Effector memory CD4-positive, alpha-beta T cell (primary cell): ENCODE measurements at places on chromosomes 13 and 19.

DNA sequence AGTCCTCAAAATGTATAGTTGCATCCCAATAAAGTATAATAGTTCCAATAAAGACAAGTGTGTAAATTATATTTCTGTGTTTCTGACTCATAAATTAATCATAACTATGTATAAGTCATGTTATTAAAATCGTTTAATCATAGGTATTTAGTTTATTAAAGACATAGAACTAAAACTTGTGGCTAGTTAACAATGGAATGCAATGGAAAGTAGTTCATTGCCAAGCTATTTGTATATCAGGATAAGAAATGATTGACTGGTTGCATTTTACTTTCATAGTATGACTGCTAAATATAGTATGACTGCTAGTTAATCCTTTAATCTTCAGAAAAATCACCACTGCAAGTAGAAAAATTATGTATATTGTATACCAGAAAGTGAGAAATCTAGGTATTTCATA lies 16.9 kb downstream of the COG3 start:
- no peak for DNase-seq

- no peak for DNase-seq
Measured at GRCh38 chr13:112444416-112445399, 68.6 kb downstream of the SPACA7 start.

DNA sequence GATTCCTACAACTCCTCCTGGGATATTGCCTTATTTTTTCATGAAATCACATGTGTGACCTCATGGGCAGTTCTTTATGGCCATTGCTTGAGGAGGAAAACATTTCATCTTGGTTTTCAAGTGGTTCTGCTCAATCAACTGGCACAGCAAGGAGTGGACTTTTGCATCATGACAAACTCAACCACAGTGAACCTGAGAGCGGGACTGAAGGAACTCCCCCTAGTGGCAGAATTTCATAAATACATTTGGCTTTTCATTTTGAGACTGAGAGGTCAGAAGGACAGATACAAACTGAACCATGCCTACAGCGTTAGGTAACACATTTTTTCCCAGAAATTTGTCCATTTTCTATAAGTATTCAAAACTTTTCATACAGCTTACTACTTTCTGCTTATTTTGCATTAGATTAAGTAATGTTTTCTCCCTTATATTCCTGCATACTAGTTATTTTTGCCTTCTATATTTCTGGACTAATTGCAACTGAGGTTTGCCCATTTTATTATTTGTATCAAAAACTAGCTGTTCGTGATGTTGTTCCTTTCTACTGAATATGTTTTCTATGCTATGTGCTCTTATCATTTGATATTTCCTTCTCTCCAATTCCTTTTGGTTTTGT lies 13.4 kb upstream of the SIGLEC12 start:
- no peak for DNase-seq

DNA sequence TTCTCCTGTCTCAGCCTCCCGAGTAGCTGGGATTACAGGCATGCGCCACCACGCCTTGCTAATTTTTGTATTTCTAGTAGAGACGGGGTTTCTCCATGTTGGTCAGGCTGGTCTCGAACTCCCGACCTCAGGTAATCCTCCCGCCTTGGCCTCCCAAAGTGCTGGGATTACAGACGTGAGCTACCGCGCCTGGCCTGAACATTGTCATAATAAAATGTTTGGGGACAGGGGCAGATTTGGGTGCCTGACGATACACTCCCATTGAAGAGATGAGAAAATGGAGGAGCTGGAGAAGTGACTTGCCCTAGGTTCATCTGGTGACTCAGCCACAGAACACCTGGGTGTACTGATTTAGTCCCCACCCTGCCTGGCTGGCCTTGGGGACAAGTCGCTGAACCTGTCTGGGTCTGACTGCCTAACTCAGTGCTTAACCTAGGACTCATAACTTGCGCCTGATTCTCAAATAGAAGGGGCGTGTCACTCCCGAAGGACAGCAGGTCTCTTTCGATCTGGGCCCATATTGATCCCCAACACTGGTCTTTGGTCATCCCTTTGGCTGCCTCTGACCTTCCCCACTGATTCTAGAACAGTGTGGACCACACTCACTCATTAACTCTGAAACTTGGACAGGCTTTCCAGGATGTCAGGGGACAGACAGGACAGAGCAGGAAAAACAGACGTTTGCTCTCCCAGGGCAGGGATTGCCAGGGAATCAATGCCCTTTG lies 7.6 kb upstream of the BICRA start:
- no peak for DNase-seq

- no peak for DNase-seq
Measured at GRCh38 chr19:11024259-11024658, 63.4 kb downstream of the SMARCA4 start.

- DNase-seq: no peak
Measured at GRCh38 chr13:38872693-38873092, 117.9 kb downstream of the STOML3 start.

DNA sequence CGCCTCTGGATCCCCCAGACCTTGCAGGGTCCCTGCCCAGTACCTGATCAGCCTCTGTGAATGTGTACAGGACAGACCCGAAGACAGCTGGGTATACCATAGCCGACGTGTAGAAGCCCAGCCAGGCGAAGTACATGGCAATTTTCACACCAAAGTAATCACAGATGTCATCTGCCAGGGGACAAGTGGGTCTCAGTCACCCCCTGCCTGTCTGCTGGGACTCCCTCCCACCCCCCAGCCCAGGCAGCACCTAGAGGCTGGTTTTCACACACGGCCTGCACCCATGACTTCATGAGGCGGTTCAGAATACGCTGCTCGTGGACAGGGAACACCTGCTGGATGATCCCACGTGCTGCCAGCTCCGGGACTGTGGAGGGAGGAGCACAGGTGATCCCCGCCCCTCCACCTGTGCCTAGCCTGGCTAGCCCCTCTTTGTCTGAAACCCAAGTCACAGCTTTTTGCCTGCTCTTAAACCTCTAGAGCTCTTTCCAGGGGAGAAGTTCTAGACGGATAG lies 3.6 kb downstream of the ANO8 start:
- DNase-seq: no peak

DNA sequence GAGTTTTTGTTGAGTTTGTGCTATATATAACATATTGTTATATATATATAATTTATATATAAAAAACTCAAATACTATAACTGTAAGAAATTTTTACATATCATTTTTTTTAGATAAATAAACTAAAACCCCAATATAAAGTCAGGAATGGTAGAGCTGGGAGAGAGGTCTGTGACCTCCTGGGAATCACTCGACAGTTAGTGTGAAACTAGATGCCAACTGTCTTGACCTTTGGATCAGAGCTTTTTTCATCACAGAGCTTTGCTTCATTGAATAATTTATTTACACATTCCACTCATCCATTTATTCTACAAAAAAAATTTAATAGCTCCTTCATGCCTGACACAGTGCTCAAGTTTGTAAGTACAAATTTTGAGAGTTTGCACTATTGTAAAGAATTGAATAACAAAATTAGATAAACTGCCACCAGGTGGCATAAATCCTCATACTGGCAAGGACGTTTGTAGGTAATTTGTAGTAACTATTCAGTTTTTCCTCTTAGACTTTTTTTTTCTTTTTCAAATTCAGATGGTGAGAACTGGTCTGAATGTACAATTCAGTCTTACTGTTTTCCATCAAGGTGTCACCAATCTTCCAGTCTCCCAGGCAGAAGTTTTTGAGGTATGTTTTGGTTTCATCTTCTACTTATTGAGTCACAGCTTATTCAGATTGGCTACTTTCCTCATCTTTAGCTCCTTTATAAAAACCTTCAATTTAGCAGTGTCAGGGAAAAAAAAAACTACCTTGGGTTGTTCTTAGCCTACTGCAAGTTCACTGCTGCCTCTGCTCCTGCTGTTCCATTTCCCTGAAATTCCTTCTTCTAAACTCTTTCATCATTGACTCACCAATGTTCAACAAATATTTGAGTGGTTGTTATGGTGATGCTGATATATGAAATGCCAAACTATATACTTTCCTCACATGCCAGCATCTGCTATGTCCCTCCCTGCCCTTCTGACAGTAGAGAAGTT lies 28.7 kb downstream of the LACC1 start:
- no peak for DNase-seq

- DNase-seq: no peak
Measured at GRCh38 chr13:24875566-24875965, 111.6 kb downstream of the RNF17 start.

DNA sequence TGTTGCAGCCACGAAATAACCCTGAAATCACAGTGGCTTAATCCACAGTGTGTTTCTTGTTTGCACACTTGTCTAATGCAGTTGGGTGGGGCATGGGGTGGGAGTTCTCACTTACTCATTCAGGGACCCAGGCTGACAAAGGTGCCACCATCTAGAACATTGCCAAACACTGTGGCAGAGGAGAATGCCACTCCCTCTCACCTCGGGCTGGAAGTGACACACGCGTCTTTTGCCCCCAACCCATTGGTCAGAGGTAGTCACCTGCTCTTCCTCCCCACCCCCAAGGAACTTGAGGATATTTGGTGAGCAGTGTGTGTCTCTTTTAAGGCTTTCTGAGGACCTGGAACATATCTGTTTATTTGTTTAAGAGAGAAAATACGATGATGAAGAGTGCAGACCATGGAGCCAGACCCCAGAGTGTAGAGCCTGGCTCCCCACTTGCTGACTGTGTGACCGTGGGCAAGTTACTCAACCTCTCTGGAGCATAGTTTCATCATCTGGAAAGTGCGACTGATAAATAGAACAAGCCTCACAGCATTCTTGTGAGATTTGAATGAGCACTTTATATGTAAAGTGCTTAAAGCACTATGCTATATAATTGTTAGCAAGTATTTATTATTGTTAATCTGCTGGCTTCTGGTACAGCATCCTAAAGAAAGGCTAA lies 17.4 kb downstream of the GPR183 start:
- no peak for DNase-seq

GRCh38 chr19:1270213-1270853 lies 1.2 kb downstream of the CIRBP start:
- no peak for DNase-seq

- DNase-seq: no peak
Measured at GRCh38 chr13:112333756-112334543, 42.2 kb upstream of the SPACA7 start.

DNA sequence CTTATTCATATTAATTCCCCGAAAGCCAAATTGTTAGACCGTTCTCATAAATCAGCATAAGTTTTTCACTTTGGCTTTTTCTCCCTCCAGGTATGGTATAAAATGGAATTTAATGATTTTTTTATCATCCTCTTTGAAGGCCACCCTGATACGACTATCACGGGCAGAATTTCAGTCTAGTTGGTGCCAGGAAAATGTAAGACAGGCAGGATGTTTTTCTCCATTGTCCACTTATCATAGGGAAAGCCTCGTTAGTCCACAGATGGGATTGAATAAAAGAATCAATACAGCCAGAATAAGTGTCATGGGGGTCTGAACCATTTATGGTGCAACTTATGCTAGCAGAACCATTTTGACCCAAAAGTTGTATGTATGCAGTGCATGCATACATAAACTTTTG lies 566.0 kb upstream of the ARGLU1 start:
- DNase-seq: no peak

GRCh38 chr19:41426116-41426841 lies 895 bp downstream of the B3GNT8 start:
- no peak for DNase-seq

- DNase-seq: no peak
Measured at GRCh38 chr19:47379381-47379938, 30.3 kb downstream of the DHX34 start.

DNA sequence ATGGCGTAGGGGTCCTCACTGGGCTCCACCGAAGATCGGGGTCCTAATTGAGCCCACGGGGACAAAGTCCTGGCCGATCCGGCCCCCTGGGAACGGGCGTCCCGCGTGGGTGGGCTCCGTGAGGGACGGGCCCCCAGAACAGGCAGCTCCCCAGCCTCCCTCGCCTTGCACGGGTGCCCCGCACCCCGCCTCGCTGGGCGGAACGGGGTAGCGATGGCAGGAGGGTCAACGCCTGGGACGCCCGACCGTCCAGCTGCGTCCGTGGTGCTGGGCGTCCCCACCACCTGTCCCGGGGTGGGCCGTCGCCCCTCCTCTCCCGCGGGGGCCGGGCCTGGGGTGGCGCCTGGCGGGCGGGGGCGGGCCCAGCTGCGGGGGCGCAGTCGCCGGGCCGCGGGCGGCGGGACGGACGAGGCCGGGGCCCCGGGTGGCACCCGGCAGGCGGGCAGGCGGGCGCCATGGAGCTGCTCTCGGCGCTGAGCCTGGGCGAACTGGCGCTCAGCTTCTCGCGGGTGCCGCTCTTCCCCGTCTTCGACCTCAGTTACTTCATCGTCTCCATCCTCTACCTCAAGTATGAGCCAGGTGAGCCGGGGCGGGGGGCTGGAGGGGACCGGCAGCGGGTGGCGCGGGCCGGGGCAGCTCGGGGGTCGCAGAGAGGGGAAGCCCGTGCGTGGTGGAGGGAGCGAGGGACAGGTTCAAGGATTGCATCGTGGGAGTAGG lies at the start of gene TMEM38A:
Gene TMEM38A (plus strand): TSS at position 377 of the 717 bp plus-strand sequence. CDS start 79 bp downstream, at position 456.
- DNase-seq: peak; percentile 27

DNA sequence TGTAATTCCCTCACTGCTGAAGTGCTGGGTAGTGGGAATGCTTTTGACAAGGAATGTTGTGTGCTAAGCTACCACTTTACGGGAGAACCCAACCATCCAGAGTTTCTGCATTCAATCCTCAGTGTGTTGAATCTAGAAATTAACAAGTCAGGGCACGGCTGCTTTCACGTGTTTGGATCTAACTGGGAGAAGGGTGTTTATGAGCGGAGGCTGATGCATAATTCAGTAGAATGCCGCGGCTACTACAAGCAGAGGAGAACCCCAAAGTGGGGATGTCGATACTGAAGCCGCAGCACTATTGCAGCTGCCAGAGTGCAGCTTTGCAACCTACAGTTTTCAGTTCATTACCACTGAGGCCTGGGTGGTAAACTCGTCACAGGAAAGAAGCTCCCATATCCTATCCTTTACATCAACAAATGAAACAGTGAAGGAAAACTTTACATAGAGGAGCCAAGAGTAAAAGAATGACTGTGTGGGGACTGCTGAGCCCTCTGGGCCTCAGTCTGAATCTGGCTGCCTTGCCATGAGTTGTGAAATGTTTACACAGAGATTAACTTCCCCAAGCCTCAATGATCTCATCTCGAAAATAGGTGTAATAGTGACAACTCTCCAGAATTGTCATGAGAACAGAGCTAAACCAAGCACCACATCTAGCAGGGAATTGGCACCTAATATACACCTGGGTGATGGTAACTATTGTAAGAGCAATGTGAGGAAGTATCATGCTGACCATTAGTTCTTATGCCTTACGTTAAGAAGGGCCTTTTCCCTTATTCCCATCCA lies 531.7 kb downstream of the MYO16 start:
- DNase-seq: no peak

GRCh38 chr13:39811051-39811450 lies 155.6 kb downstream of the COG6 start:
- no peak for DNase-seq

- no peak for DNase-seq
Measured at GRCh38 chr13:30140973-30141372, 166.4 kb downstream of the KATNAL1 start.

GRCh38 chr19:54106716-54107115 lies 4.1 kb downstream of the NDUFA3 start:
- DNase-seq: no peak
